ENCODE measurements at places on chromosomes 12 and 14. TPM values are rescaled to one million over a fixed set of nuclear protein-coding genes. Genes with fewer than 3 reads are reported as not detected.

- H3K36me3 ChIP-seq, result no peaks in the 10 kb centered on the region
- no peak overlapping the region for H3K4me3 ChIP-seq
- H3K27ac ChIP-seq, result no peak overlapping the region
- no peaks in the 10 kb centered on the region for H3K27me3 ChIP-seq
These were observed 16.3 kb upstream of the HIF1A start for GRCh38 chr14:61678975-61679374.

GRCh38 chr14:87241018-87241768 is 751.8 kb downstream of the GALC start:
- H3K27me3 ChIP-seq, result no peaks in the 10 kb centered on the region
- no peak for DNase-seq
- no peaks in the 10 kb centered on the region for H3K36me3 ChIP-seq
- no peaks in the 10 kb centered on the region for H3K4me1 ChIP-seq
- H3K4me3 ChIP-seq, result no peak overlapping the region
- no peak overlapping the region for H3K27ac ChIP-seq

DNA sequence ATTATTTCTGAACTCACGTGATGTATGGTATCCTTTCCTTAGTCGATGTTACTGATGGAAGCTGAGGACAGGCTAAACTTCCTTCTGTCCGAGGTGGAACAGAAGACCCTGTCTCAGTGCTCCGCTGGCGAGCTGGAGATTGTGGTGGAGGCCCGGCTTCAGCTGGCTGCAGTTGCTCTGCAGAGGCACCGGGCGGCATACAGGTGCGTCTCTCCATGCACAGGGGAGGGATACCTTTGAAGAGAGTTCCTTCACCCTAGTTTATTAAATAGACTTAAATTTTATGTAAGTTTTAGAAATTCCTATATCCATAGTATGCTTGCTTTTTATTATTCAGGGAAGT is 186.7 kb upstream of the NEDD1 start:
- H3K27me3 ChIP-seq, result no peaks in the 10 kb centered on the region
- no peaks in the 10 kb centered on the region for H3K36me3 ChIP-seq
- peak overlapping the region; percentile 8 for H3K4me3 ChIP-seq
- peaks cover 4% of the 10 kb centered on the region for H3K4me1 ChIP-seq

Gene GPR68
- 0.51 TPM for total RNA-seq

Gene SOX5
- 2.9 TPM for total RNA-seq

All from endothelial cell of umbilical vein (primary cell).